ENCODE measurements at places on chromosomes 16 and 17.

DNA sequence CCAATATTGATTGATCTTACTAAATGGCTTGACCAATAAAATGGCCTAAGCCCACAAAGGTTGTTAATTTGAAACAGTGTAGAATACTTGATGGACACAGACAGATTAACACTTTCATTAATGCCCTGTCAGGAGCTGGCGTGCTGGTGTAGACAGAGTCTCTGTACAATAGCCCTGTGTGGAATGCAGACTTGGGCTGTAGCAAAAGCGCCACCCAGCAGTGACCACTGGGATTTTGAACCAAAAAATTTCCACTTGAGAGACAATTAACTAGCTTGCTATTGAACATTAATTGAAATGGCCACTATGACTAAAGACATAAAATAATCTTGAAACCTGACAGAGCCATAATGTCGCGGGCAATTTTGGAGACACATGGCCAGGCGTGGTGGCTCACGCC lies 19.7 kb upstream of the GUCY2D start:
- no peak for DNase-seq

GRCh38 chr17:50060951-50061712 lies 5.2 kb downstream of the ITGA3 start:
- peak; percentile 55 for DNase-seq

DNA sequence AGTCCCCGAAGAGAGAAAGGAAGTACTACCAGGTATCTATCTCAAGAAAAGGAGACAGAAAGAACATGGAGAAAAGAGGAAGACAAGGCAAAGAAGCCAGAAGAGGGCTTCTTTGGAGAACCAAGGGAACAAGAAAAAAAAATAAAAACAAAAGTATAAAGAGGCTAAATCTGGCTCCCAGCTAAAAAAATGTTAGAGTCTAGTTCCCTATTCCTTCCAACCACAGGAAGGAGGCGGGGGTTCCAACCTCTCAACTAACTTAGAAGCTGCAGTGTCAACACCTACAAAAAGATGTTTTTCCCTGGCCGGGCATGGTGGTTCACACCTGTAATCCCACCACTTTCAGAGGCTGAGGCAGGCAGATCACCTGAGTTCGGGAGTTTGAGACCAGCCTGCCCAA lies 13.4 kb downstream of the UTP6 start:
- DNase-seq, result peak; percentile 52

GRCh38 chr17:13051915-13052314 lies 34.1 kb upstream of the ELAC2 start:
- DNase-seq, result no peak

DNA sequence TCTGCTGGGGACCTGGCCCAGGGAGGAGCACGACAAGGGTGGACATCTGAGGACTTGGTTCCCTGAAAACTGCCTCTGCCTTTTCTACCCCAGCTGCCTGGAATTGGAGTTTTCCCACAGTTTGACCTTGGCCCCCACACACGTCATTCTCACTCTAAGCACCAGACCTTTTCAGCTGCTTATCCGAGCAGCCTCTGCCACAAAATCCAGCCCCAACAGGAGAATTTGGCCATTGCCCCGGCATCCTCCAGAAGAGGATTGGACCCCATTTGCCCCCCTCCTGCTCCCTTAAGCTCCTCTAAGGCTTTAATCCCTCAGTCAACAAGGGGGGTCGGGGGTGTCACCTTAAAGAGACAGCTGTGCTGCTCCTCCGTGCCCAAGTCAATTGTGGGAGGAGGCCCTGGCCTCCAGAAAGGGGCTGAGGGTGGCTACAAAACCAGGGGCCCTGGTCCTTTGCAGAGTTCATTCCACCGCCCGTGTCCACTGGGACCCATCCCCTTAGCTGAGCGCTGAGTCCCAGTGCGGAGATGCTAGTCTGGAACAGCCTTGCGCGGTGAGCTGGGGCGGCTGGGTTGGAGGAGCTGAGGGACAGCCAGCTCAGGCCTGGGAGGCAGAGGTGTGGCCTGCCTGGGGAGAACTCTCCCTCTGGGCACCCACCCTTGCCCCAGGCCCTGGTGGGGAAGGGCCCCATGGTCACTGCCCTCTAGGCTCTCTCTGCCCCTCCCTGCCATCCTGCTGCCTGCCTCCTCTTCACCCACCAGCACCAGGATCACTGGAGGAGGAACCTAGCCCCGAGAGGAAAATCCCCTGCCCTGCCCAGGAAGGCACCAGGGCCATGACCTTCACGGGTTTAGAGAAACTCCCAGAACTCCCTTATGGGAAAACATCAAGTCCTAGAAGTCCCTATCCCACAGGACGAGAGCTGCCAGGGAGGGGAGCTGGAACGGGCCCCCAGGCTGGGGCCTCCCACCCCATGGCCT lies 18.8 kb downstream of the TTYH2 start:
- DNase-seq, result no peak

GRCh38 chr17:48597778-48598631 lies 4.4 kb upstream of the HOXB5 start:
- DNase-seq, result no peak

DNA sequence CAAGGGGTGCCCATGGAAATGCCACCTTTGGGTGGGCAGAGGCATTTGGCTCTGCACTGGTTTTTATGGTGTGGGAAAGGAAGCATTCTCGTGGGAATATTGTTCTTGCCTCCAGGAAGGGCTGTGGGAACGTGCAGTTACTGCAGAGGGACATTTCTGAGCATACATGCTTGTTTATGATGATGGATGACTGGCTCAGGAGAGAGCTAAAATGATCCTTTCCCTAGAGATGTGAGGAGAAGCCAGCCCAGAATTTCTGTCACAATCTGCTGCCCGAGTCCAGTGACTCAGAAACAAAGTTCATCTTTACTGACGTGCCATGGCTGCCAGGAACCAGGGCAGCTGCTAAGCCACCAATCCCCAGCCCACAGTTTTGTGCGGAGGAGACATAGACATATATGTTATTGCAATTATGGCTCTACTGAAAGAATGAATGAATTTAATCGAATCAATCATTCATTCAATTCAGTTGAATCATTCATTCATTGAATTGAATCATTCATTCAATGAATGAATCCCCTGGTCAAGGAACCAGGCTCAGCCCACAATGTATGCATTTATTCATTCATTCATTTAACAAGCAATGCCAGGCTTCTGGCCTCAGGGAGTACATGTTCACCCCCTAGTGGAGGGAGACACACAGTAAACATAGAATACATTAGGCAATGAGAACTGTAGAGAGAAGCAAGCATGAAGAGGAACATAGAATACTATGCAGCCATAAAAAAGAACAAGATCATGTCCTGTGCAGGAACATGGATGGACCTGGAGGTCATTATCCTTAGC lies 414.4 kb upstream of the HSBP1 start:
- no peak for DNase-seq

- no peak for DNase-seq
Observed at GRCh38 chr16:1089822-1090619, 6.0 kb downstream of the C1QTNF8 start.

DNA sequence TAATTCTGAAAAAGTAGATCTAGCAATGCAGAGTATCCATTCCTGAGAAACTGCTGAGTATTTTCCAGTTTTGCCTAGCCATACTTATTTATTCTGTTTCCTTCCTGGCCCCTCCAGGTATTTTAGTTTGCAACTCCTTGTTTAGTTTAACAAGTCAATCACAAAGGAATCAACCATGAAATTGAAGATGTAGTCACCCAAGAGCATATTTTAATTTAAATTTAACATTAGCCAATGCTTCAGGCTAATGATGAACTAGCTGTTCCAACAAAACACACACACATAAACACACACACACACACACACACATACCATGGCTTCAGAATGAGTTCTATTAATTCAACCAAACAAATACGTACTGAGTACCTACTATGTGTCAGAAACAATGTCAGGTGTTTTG lies 332.8 kb upstream of the ERCC4 start:
- DNase-seq, result no peak

All from globus pallidus (tissue), 1 donor.